Bronchial epithelial cell (primary cell): ENCODE measurements at places on chromosomes 2 and 18.

- DNase-seq: peak; percentile 22
Observed at GRCh38 chr2:110755491-110756078, 23.2 kb downstream of the ACOXL start.

- DNase-seq: no peak
Observed at GRCh38 chr2:98469862-98470544, 25.3 kb downstream of the INPP4A start.

DNA sequence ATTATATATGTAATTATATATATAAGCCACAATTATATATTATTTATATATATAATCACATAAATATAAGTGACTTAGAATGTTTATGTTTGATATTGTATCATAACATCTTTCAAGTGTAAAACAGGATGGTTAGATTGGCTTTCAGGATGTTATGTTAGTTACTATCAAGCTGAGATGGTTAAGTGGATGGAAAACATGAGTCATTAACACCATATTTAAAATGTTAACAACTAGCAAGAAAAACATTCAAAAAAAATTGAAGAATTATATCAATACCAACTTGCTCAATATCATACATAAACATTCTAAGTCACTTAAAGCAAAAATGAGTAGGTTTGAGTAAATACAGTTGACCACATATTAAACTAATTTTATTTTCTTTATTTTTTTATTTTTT is 21.8 kb upstream of the RAB27B start:
- peak; percentile 49 for DNase-seq

- peak; percentile 66 for DNase-seq
Observed at GRCh38 chr2:235747786-235748091, 253.9 kb downstream of the AGAP1 start.

- DNase-seq: peak; percentile 89
Observed at GRCh38 chr18:43312891-43313290, 35.6 kb upstream of the SYT4 start.

- DNase-seq: no peak
Observed at GRCh38 chr2:136505462-136505861, 259.9 kb upstream of the THSD7B start.

DNA sequence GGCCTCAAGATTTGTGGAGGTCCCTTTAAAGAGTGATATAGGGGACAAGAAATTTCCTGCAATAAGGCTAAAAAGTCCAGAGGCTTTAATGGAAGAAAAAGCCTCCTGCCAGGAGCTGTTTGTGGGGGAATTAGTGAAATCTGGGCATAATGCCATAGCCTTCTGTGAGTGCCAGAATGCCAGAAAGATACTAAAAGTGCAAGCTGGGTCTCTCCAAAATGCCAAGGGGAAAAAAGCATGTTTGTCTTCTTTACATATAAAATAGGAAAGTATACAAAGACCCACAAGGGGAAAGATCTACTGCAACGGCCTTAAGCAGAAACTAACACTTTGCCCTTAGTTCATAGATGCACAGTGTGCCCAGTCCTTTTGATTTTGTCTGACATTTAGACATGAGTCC is 647.7 kb upstream of the ZNF804A start:
- no peak for DNase-seq

GRCh38 chr18:3048121-3048520 is 35.2 kb upstream of the LPIN2 start:
- DNase-seq: no peak

GRCh38 chr2:47254464-47254863 is 99.4 kb upstream of the STPG4 start:
- DNase-seq: no peak

DNA sequence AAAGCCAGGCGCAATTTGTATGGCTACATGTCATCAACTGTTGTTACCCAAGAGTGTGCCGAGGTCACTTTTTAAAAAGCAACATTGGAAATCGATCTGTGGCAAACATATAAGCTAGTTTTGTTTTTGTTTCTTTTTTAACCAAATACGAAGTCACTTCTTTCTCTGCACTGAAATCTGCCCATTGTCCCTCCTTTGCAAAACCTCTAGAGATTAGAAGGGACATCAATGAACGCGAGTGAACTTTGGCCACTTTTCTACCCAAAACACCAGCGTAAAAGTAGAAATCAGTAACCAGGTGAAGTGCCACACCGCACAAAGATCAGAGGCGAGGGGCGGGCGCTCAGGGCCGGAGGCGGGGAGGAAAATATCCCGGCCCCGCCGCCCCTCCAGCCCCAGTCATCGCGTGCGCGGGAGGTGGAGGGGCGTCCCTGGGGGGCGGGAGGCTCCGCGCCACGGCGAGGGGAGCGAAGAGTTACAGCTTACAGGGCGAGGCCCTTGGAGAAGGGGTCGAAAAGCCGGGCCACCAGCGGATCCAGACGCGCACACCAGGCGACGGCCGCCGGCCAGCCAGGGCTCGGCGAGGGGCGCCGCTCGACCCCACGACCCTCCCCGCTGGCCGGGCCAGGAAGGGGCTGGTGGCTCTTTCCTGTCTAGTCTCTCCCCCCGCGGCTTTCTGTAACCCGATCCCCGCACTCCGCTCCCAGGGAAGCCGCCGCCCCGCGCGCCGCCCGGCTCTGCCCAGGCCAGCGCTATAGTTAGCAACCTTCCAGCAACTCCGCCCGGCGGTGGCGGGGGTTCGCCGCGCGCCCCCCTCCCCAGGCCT is 993 bp downstream of the RBMS1 start:
- no peak for DNase-seq

DNA sequence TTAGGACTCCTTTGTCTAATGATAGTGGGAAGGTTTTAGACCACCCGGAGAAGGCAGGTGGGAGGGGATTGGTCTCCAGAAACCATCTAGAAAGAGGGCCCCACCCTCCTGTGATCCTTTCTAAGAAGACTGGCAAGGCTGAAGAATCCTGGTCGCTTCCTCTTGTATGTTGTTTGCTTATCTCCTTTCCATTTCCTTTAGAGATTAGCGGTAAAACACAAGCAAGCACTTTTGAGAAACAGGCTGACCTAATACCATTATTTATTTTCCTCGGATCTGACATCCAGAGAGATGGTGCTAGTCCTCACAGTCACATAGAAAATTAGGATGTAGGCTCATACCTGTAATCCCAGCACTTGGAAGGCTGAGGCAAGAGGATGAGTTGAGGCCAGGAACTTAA is 45.2 kb upstream of the SPRED2 start:
- no peak for DNase-seq

- peak; percentile 83 for DNase-seq
Observed at GRCh38 chr2:61763605-61764034, 90.2 kb downstream of the FAM161A start.

DNA sequence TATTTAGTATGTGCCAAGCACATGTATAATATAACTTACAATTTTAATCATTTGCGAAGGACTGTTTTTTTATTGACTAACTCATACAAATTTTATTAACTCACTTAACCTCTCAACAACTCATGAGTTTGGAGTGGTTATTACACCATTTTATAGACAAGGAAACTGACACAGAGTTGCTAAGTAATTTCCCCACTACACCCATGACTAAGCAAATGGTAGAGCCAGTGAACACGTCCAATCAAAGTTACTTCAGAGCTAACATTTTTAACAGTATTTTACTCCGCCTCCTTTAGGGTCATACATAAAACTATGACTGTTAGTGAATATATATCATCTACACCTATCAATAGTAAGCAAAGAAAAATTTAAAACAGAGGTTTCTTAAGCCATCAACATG is 556.7 kb upstream of the FSIP2 start:
- DNase-seq: peak; percentile 2

DNA sequence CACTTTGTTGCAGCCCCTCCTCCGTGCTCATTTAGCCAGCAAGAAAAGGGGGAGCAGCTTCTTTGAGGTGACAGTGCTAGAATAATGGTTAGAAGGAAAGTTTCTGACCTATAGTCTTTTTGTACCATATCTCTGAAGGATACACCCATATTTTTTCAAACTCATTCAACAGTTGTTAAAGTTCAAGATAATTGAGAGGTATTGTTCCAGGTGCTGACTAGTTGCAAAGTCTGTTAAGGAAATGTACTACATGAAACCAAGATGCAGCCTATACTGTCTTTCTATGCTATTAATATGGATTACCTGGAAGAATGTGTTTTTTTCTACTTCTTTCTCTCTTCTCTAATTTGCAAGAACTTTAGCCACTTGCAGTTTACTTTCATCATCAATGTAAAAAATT is 495.0 kb downstream of the PARD3B start:
- DNase-seq: no peak

GRCh38 chr2:152247337-152247695 is 71.8 kb upstream of the STAM2 start:
- peak; percentile 66 for DNase-seq

DNA sequence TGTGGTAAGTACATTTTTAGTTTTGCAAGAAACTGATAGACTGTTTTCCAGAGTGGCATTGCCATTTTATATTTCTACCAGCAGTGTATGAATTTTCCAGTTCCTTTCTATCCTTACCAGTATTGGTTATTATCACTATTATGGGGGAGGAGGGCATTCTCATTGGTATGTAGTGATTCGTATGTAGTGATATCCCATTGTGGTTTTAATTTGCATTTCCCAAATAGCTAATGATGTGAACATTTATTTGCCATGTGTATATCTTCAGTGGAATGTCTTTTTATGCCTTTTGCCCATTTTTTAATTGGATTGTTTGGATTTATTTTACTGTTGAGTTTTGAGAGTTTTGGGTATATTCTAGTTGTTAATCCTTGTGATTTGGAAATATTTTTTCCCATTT is 16.9 kb downstream of the EIF5B start:
- peak; percentile 12 for DNase-seq

DNA sequence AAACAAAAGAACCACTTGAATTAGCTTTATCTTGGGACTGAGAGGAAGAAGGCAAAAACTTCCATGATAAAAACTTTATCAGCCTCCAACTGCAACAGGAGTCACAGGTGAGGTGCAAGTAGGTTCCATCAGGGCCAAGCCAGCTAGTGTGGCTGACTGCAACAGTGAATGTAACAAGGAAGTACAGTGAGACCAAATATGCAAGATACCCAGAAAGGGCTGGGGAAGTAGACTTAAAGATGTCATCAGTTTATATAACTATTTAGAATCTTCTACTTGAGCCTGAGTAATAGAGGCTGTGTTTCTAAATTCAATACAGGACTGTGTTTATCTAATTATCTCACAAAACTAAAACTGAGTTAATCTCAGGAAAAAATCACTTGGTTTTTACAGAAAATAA is 14.8 kb downstream of the PLEKHM3 start:
- no peak for DNase-seq

- peak; percentile 70 for DNase-seq
Observed at GRCh38 chr18:10242936-10243680, 211.3 kb upstream of the APCDD1 start.

GRCh38 chr2:1550076-1550475 is 136.8 kb downstream of the TPO start:
- no peak for DNase-seq

GRCh38 chr2:239822146-239822831 is 202.9 kb downstream of the NDUFA10 start:
- no peak for DNase-seq

DNA sequence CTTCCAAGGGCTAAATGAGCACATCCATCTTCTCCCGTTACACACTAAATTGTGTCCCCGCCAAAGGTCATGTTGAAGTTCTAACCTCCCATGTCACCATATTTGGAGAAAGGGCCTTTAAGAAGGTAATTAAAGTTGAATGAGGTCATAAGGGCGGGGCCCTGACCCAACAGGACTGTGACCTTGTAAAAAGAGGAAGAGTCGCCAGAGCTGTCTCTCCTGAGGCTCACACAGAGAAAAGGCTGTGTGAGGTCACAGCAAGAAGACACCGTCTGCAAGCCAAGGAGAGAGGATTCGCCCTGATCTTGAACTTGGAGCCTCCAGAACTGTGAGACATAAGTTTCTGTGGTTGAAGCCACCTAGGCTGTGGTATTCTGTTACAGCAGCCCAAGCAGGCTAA is 24.1 kb downstream of the TRABD2A start:
- DNase-seq: no peak

- DNase-seq: no peak
Observed at GRCh38 chr2:127166231-127166860, 53.8 kb downstream of the CYP27C1 start.

DNA sequence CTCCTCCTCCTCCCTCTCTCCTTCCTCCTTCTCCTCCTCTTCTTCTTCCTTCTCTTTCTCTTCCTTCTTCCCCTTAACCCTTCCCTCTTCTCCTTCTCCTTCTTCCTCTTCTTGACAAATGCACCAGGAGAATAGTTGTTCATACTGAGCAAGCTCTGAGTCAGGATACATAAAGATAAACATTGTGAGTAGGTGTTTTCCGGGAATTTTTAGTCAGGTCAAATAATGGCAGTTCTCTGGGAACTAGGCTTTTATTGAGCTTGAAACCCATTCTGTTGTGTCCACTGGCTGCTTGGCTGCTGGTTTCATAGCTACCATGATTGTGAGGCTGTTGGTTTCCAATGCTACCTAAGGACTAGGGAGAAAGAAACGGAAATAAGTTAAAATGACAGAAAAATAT is 1144.7 kb upstream of the DDX18 start:
- peak; percentile 4 for DNase-seq

- no peak for DNase-seq
Observed at GRCh38 chr2:124426625-124427024, 401.5 kb downstream of the CNTNAP5 start.

DNA sequence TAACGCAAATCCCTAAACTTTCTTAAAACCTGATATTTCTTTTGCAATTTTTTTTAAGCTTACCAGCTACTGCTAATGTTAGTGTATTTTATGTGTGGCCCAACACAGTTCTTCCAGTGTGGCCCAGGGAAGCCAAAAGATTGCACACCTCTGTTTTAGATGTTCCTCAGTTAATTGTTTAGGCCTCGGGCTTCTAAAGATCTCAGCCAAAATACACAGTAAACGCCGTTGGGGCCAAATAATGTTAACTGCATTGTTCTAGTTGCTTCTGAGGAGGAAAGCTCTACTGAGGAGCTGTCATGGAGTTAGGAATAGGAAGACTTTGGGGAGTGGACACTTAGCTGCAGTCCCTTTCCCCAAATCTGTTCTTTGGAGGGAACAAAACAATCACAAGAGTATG is 2.0 kb downstream of the HSPE1 start:
- no peak for DNase-seq

DNA sequence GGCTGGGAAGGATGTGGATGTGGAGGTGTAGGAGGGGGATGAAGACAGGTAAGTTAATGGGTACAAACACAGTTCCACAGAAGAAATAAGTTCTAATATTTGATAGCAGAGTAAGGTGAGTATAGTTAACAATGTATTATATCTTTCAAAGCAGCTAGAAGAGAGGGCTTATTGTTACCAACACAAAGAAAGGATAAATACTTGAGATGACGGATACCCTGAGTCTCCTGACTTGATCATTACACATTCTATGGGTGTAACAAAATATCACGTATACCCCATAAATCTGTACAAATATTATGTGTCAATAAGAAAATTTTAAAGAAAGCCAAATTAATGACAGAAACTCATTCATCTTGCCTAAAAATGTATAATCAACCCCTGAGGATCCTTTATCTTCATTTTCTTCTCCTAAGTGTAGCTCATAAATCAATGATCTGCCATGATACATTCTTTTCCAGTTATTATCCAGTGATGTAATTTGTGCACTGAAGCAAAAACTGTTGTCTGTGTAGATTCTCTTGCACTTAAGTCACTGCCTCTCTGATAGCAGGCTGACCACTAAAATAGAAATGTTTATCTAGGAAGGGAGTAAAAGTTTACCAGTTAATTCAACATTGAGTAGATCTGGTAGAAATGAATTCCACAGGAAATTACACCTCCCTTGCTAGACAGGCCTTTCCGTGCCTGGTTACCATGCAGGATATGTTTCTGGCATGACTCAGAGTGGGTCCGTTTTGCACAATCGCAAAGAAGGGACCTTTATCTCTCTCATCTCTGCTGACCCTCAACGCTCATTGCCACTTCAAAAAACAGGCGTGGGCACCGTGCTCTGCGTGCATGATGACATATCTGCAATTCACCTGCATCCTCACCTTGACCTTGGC is 249.7 kb upstream of the NCKAP5 start:
- DNase-seq: peak; percentile 98
